Left lung (tissue), 14 donors: ENCODE measurements at places on chromosomes 12 and 14.

- no peak for DNase-seq
These were observed 137.3 kb downstream of the RASSF9 start for GRCh38 chr12:85698937-85699336.

- no peak for DNase-seq
These were observed 79.1 kb upstream of the EEA1 start for GRCh38 chr12:93008044-93008778.

DNA sequence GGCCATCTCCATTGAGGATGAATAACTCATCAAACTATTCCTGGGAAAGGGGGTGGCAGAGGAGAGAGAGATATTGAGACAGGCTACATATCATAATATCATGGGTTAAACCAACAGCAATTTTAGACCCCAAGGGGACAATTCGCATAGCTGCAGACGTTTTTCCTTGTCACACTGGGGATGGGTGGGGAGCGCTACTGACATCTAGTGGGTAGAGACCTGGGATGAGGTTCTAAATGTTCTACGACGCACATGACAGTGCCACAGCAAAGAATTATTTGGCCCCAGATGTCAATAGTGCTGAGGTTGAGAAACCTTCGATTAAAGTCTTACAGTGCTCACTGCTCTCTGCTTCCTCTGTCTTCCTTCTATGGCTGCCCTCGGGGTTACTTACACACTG is 425.6 kb downstream of the NRXN3 start:
- no peak for DNase-seq

DNA sequence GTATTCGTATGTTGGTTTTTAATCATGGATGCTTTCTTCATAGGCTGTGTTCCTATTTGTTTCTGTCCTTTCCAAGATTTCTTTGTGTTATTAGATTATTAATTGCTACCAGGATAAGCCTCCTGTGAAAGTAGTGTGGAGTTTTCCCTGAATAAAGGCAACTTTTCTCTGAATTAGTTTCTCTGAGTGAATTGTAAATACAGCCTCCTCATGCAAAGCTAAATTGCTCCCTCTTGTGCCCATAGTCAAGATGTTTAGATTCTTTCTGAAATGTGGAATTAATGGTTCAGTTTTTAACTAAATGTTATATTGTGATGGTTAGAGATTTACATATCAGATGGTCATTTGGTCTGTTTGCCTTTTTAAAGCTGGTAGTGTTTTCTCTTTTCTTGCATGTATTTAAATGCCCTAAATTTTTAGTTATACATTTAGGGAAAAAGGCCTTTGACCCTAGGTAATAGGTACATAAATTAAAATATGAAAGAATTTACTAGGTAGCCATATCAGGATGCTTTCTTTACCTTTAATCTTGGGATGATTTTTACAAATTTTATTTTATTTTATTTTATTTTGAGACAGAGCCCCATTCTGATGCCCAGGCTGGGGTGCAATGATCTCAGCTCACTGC is 8.9 kb downstream of the APAF1 start:
- DNase-seq: no peak

GRCh38 chr12:23535441-23535840 is 414.0 kb downstream of the SOX5 start:
- DNase-seq: no peak

GRCh38 chr14:51430633-51431032 is 190.6 kb downstream of the TMX1 start:
- no peak for DNase-seq
